ENCODE measurements at places on chromosomes 11 and 22.

DNA sequence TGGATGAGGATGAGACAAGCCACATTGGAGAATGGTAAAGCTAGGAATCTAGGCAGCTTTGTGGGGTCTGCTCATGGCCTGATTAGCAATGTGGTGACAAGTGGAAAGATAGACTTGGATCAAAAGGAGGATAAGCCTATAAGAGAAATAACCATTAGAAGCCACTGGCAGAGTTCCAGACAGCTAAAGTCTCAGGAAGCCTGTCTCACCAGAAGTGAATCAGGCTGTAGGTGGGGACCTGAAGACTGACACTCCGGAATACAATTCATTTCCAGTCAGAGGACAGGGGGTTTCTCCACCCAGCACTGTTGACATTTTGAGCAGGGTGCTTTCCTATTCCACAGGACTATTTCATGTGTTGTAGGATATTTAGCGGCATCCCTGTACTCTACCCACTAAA is 129.7 kb downstream of the ARHGAP42 start:
- no peak for DNase-seq

DNA sequence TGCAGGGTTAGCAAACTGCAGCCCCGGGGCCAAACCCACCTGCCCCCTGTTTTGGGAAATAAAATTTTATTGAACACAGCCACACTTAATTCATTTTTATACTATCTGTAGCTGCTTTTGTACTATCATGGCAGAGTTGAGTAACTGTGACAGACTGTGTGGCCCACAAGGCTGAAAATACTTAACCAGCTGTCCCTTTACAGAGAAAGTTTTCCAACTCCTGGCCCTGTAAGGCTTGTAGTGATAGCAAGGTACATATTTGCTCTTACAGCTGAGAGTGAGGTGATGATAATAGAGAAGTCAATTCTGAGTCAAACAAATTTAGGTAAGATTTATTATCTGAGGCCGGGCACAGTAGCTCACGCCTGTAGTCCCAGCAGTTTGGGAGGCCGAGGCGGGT is 87.4 kb upstream of the SLC6A5 start:
- DNase-seq: no peak

DNA sequence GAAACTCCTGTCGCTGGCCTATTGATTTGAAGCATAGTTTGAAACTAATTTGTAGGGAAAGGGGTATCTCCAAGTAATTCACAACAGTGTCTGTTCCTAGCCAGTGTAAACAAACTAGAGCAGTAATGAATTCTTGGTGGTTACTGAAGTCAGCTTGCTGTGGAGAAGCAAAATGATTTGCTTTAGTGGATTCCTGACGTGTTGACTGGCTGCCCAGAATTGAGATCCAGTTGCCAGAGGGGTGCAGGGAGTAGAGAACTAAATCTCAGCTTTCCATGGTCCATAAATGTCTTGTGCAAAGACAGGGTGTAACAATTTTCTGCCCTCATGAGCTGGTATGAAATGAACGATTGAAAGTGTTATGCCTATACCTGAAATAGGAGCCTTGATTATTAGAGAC is 382.5 kb upstream of the KIRREL3 start:
- DNase-seq: no peak

DNA sequence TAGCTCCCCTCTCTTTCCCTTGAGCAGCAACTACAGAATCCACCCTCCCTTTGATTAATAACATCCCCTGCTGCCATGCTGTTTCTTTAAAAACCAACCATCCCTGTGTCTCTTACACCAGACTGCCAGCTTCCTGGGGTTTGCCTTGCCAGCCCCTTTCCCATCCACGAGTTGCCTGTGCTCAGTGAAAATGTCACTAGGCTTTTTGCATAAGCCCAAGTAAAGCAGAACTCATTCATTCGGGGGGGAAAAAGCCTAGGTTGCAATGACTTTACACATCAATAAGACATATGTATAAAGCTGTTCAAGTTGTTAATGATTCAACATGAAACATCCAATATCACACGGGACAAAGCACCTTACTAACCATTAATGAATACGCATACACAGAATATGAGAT is 398.7 kb downstream of the OPCML start:
- no peak for DNase-seq
